ENCODE measurements at places on chromosomes 1 and 21. TPM values are rescaled to one million over a fixed set of nuclear protein-coding genes. Genes with fewer than 3 reads are reported as not detected.

- DNase-seq, result no peak
Measured at GRCh38 chr1:24768873-24769605, 23.8 kb downstream of the CLIC4 start.

DNA sequence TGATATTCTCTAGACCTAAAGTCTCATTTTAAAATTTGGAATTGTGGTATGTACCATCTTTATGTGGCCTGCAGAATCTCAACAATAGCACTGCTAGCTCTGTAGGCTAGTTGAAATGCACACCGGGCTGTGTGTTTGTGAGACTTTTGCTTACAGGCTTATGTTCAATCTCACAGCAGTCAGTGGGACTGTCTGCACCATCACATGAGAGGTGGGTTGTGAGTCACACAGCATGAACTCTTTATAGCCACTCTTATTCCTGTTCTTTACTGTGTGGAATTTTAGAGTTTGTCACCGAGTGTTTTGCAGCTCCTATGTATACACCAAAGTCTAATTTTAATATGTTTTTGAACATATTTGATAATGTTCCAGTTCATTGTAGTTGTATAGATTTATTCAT is 74.6 kb downstream of the RASAL2 start:
- no peak for DNase-seq

DNA sequence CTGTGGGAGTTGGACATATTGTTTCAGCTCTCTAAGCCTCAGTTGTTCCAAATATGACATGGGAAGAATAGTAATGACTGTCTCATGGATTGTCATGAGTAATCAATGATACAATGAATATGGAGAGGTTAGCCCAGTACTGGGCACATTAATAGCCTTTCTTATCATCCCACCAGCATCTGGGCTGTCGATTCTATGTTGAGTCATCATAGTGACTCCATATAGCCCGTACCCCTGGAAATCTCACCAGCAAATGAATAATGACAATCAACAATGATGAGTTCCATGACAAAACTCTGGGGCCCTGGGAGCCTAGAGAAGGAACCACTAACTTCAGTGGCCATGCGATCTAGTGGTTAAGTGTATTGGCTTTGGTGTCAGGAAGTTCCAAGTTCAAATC is 39.7 kb upstream of the GJB5 start:
- DNase-seq, result no peak

DNA sequence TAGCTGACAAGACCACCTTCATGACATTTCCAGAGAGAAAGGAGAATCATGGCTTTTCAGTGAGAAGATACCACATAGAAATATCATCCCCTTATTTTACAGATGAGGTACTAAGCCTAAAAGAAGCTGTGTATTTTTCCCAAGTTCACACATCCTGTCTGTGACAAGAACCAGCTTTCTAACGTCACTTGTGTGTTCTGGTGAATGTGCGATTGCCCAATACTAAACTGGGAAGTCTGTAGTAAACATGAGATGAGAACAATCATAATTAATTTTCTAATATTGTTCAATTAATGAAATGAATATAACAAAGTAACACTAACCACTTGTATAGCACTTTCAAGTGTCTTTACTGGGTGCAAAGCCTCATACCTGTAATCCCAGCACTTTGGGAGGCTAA is 46.0 kb downstream of the PTGER3 start:
- DNase-seq, result peak; percentile 65

- no peak for DNase-seq
Measured at GRCh38 chr21:34276711-34277425, 86.9 kb upstream of the KCNE2 start.

- DNase-seq, result no peak
Measured at GRCh38 chr1:47870946-47871676, 126.1 kb downstream of the TRABD2B start.

DNA sequence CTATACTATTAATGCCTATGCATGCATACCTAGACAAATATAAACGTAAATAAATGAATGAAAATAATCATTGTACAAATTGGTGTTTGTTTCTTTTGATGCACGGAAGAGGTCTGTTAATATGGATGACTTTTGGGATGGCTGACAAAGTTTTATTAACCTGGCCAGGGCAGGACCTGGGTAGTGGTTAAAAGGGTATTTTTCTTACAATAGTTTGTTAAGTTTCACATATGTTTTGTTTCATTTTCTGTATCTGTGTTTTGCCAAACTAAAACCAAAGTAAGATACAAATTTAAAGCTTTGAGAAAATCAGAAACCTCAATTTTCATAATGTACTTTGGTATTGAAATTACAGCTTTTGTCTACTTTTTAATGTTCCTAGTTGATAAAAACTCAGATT is 222.7 kb upstream of the OLFM3 start:
- no peak for DNase-seq

- DNase-seq, result no peak
Measured at GRCh38 chr1:10624256-10625050, 149.7 kb downstream of the PEX14 start.

DNA sequence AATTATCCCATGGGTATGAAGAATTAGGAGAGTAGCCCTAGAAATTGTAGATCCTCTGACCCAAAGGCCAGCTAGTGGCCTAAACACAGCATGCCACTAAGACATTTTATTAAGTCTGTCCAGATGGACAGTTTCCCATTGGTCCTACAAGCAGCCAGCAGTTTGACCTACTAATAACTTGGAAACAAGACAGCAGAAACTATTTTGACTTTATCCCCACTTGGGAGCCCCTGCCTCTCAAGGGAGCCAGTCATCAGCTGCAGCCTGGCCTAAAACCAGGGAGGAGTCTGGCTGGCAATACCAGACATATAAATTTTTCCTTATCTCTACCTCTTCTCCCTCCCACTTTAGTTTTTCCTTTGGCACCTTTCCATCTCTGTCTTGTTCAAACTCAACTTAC is 222.6 kb upstream of the KCTD3 start:
- peak; percentile 30 for DNase-seq

DNA sequence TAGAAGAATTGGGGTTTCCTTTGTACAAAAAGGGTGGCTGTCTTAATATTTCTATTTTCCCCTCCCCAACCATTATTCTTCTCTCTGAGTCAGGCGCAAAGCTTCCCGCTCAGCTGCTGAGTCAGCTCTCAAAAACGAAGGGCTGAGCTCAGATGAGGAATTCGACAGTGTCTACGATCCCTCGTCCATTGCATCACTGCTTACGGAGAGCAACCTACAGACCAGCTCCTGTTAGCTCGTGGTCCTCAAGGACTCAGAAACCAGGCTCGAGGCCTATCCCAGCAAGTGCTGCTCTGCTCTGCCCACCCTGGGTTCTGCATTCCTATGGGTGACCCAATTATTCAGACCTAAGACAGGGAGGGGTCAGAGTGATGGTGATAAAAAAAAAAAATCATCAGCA is 3.0 kb upstream of the TUFT1 start:
- no peak for DNase-seq

DNA sequence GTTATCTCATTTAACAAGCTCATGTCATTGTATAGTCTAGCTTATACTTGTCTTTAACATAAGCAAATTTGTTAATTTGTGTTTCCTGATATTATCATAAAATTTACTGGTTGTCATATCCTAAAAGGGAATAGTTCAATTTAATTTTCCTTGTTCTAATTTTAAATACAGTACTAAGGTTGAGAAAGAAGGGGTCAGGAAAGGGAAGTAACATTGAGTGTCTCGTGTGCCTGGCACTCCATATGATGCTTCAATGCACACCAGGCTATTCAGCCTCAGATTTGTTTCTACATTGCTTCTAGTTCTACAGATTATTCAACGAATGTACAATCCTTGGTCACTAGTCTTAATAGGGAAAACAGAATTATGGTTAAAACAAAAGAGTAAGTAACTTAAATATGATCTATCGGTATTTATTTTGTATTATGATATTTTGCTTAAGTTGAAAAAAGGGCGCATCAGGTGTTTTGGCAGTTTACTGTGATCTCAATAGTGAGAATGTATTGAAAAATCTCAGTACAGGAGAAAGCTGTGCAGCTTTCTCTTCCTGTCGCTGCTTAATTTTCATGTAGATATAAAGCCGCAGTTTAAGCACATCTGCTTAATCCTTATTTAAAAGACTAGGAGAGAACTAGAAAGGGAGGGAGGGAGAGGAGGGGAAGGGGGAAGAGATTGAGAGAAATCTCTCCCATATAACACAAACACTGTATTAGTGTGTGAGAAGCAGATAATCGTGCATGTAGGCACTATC is 13.0 kb downstream of the PTPRC start:
- DNase-seq, result no peak

GRCh38 chr1:15937146-15937545 is 38.8 kb downstream of the ZBTB17 start:
- no peak for DNase-seq

DNA sequence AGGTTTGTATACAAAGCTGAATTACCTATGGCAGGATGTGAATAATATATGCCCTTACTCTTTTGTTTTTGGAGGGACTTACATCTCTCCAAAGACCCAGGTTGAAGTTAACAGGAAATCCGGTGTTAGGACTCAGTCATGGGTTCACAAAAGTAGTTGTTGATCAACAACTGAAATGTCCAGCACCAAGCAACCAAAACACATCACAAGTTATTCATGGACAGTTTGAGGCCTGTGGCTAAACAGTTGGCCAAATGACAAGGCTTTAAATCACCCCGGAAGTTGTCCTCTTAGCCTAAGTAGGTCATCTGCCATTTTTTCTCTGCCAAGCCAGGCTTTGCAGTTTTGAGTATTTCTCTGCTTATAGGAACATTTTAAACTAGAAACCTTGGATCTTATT is 89.9 kb downstream of the CD247 start:
- DNase-seq, result peak; percentile 52

DNA sequence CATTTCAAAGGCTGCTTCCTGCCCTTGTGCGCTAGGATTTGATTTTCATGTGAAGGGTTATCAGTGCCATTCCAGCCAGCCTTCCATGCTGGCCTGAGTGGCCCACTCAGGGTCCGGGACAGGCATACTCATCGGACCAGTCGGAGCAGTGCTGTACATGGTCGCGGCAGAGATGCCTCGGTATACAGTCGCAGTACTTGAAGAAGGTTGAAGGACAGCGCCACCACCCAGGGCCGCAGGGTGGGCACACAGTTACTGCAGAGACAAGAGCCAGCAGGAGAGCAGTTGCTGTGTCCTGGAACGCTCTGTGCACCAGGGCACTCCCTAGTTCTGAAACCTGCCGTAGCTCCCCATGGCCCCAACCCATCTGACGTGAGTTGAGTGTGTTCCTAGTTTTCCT is 9.1 kb downstream of the LDLRAD1 start:
- peak; percentile 19 for DNase-seq

GRCh38 chr1:165896277-165896676 is 68.9 kb downstream of the UCK2 start:
- DNase-seq, result no peak

- no peak for DNase-seq
Measured at GRCh38 chr1:67479146-67479891, 49.1 kb upstream of the SERBP1 start.

DNA sequence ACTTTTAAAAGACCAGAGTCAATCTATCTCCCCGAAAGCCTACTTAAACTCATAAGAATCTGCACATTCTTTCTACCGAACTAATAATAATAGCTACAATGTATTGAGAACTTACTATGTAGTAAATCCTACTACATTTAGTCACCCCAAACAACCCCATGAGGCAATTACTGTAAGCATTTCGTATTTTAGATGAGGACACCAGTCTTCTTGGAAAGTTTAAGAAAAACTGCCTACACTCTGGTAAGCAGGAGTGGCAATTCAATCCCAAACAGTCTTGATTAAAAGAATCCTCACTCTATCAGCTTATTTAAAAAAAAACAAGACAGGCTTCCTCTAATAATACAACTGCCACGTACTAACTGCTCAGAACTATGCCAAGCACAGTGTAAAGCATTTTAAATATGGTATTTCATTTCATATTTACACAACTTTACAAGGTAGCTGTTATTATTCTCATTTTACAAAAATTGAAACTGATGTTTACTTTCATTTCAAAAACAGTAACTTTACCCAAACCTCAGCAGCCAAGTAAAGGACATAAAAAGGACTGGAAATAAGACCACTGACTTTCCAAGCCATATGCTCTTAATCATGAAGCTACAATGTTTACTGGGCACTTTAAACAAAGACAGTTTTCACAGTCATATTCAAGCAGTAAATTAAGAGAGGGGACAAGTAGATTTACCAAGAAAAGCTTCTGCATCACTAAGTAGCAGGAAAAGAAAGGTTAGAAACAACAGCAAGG is 13.9 kb downstream of the ARID4B start:
- peak; percentile 21 for DNase-seq

GRCh38 chr1:27015260-27015659 is 2.6 kb upstream of the TENT5B start:
- no peak for DNase-seq

- DNase-seq, result no peak
Measured at GRCh38 chr21:37878946-37879660, 37.2 kb downstream of the KCNJ6 start.

GRCh38 chr1:161258439-161259344 is at the start of gene PCP4L1:
Gene PCP4L1 (plus strand): TSS chr1:161258745. CDS start chr1:161258975, 230 bp downstream.
- peak; percentile 68 for DNase-seq

DNA sequence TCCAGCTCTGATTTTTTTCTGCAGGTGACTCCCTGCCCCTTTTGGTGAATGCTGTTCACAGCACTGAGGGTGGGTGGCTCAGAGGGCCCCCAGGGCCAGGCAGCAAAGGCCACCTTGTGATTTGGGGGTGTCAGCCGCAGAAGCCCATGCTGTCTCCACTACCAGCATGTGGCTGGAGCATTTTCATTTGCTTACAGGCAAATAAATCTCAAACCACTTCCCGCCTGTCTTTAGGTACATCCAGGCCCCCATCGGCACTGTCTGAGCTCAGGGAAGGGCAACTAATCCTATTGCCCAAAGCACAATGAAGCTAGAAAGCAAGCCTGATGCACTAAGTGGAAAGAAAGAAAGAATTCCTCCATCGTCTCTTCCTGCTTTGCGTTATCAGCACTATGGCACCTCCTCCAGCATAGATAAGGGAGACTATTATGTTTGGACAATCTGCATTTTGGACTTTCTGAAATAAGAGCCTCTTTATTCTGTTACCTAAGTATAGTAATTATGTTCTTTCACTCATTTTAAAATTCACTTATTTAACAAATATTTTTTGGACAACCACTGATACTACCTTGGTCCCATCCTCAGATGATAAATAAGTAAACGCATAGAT is 100.5 kb upstream of the TLR5 start:
- DNase-seq, result no peak

GRCh38 chr1:77990629-77991204 is 11.8 kb upstream of the FUBP1 start:
- DNase-seq, result no peak

The LRRC38 gene
- total RNA-seq, result not detected

The CNR2 gene
- 0.46 TPM for total RNA-seq

The TTC34 gene
- total RNA-seq, result 0.94 TPM

The PLPPR5 gene
- 0.21 TPM for total RNA-seq

The ZNF691 gene
- total RNA-seq, result 8.2 TPM

The OR2T33 gene
- not detected for total RNA-seq

The AZIN2 gene
- total RNA-seq, result 12.8 TPM

The RAB42 gene
- total RNA-seq, result 11.7 TPM

The TSSK3 gene
- 0.46 TPM for total RNA-seq

The ADORA1 gene
- 2.3 TPM for total RNA-seq

The CACNA1S gene
- total RNA-seq, result 0.20 TPM

The CFHR4 gene
- not detected for total RNA-seq

Measured in lung (tissue), 17 donors.